Activated CD4-positive, alpha-beta T cell treated with anti-CD3 and anti-CD28 coated beads, Interleukin-2, amount 50 U/mL, for 48 hours (primary cell): ENCODE measurements at places on chromosomes 4 and X.

DNA sequence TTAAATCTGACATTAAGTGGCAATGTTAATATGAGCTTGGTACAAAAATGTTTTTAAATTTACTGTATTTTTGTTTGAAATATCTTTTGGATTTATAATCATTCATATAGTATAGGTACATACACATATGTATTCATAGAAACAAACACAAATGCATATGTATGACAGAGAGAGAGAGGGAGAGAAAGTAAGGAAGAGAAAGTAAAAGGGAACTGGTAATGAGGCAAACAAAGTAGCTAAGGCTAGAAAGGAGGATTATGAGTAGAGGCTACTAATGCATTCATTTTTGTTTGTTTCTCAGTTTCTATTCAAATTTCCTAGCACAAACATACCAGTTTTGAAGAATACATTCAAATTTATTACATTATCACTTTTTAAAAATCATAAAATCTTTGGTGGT is 132.4 kb downstream of the GLRA3 start:
- no peak for DNase-seq

- DNase-seq, result no peak
Measured at GRCh38 chrX:118178450-118178849, 61.8 kb upstream of the KLHL13 start.

- no peak for DNase-seq
Measured at GRCh38 chr4:135269125-135269890, 1067.7 kb upstream of the PABPC4L start.

- DNase-seq, result no peak
Measured at GRCh38 chr4:86315579-86315978, 44.3 kb downstream of the MAPK10 start.

GRCh38 chr4:76212851-76213414 is 691 bp downstream of the SCARB2 start:
- peak; percentile 19 for DNase-seq

- DNase-seq, result no peak
Measured at GRCh38 chr4:170014359-170015011, 11.7 kb downstream of the MFAP3L start.

DNA sequence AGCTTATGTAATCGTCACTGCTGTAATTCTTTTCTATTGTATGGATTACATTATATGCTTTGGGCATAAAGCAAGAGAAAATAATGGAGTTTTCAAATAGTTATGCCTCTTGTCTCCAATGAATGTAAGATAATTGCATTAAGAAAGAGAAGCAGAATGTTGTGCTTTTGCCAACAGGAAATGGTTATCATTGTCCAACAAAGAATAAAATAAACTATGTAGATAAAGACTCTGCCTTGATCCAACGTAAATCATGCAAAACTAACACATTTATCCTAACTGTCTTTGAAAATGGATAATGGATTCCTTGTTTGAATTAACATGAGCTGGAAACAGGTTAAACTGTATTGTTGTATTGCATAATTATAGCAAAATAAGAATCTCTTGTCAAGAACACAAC is 1709.0 kb downstream of the PCDH7 start:
- no peak for DNase-seq
